Stimulated activated CD4-positive, alpha-beta T cell treated with anti-CD3 and anti-CD28 coated beads, Interleukin-1b, Interleukin-23, amount 100 ng/mL, for 1 hour (primary cell): ENCODE measurements at places on chromosomes 3 and 15.

- DNase-seq = no peak
Observed at GRCh38 chr3:153158961-153159735, 2.9 kb upstream of the RAP2B start.

DNA sequence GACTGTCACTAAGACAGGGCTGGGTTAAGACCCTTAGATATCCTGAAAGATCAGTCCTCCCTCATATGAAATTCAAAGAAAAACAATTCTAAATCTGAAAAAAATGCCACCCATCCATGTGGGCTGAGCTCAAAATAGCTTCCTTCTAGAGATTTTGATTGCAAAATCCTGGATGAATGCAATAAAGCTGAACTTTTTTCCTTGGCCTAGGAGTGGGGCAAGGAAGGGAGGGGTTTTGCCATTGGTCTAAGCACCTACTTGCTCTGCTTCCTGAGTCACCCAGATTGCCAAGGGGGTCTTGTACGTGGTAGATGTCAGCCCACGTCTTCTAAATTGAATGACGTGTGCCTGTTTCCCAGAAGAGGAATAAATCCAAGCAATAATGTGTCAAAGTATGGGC, 15.3 kb upstream of the SMAD3 start:
- DNase-seq = no peak

GRCh38 chr3:182862159-182862860, 69.0 kb downstream of the ATP11B start:
- DNase-seq = no peak

DNA sequence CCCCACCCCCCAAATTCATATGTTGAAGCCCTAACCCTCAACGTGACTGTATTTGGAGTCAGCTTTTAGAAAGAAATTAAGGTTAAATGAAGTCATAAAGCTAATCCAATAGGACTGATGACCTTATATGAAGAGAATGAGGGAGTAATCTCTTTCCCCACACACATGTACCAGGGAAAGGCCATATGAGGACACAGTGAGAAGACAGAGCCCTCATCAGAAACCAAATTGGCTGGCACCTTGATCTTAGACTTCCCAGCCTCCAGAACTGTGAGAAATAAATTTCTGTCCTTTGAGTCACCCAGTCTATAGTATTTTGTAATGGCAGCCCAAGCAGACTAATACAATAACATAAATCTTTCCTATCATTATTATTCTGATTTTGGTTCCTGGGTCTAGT, 194.7 kb upstream of the NANOGP8 start:
- DNase-seq = no peak

- DNase-seq = no peak
Observed at GRCh38 chr15:67509918-67510317, 11.0 kb upstream of the C15orf61 start.

DNA sequence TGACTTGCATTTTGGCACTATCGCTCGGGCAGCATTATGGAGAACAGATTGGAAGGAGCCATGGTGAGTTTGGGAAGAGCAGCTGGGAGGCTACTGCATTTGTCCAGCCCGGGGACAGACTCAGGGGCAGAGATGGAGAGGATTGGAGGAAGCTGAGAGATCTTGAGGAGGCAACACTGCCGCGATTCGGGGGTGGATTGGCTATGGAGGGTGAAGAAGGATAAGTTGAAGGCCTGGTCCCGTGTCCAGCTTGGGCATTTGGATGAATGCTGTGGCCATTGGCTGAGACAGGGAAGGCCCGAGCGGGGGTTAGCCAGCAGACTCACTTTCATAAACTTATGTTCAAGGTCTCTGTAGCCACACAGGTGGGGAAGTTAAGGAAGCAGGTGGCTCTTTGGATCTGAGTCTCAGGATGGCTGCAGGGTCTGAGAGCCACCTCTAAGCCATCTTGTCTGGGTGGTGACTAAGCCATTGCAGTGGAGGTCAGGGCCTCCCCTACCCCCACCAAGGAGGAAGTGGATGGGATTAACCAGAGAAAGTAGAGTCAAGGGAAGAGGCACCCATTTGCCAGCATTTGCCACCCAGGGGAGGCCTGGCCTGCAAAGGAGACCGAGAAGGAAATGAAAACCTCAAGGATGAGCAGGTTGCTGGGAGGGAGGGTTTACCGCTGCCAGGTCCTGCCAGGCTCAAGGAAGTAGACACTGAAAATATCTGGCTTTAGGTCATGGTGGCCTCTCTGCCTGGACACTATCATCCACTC, 144.0 kb upstream of the TLE3 start:
- DNase-seq = no peak

DNA sequence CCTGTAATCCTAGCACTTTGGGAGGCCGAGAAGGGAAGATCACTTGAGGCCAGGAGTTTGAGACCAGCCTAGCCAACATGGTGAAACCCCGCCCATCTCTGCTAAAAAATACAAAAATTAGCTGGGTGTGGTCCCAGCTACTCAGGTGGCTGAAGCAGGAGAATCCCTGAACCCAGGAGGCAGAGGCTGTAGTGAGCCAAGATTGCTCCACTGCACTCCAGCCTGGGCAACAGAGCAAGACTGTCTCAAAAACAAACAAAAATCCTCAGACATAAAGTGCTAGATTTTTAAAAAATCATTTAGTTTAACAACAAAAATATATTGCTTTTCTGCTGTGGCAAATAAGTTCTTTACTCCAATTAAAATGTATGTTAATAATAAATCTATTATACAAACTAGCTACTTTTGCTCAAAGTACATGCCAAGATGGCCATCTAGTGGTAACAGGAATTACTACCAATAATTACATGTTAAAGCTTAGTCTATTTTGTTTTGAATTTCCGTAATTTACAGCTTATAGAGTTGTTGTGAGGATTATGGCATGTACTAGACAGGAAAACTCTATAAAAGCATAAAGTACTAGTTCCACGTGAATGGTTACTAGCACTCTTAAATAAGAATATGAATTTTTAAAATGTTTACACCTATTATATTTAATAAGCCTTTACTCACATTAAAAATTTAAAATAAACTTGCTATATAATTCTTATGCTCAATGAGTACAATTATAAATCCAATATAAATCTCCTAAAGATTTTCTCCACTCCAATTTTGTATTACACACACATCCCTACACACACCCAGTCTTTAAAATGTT, 39.0 kb downstream of the GABPB1 start:
- DNase-seq = no peak

DNA sequence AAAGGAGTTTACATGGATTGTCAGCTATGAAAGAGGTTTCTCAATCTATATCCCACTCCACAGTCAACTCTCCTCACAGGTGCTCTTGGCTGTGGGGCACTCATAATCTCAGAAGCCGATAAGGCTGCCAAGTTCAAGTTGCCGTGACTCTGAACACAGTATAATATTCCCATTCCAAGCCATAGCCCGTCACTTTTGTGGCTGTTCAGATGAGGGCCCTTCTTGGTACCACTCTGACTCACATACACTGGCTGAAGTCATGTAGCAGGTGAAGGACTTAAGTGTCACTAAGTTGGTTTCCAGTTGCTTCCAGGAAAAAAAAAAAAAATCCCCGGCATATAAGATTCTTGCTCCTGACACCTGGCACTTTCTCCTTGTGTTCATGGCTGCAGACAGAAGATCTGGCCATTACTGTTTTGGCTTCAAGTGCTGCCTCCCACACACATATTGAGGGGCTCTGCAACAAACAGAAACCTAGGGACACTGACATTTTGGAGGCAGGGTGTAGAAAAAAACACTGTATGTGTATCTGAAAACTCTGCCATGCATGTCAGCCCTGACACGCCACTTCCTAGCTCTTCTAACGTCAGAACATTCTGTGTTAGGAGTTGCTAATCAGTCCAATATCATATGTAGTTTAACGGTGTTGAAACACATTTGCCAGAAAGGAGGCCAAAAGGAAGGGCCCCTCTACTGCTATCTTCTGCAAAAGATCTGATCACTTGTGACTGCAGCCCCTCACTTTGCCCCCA, 170.2 kb upstream of the ICE2 start:
- DNase-seq = no peak
